ENCODE measurements at places on chromosomes 2 and 18.

- peak; percentile 34 for DNase-seq
Observed at GRCh38 chr2:207046724-207047123, 107.4 kb downstream of the CPO start.

GRCh38 chr2:135709992-135710391, 31.7 kb upstream of the UBXN4 start:
- DNase-seq, result peak; percentile 29

DNA sequence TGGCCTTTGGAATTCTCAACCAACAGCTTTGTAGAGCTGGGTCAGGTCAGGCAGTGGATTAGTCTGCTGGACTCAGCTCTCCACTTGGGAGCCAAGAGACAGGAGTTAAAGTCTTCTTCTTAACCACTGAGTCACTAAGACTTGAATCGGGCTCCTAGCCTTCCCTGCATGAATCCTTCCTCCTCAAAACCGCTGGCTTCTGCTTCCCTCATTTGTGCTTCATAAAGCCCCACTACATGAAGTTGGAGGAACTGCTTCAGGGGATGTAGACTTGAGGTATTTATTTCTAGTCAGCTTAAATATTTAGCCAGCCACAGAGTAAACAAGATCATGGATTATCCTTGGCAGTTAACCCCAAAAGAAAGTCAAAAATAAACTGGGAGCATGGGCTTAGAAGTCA, 536.3 kb upstream of the TNP1 start:
- DNase-seq, result no peak

DNA sequence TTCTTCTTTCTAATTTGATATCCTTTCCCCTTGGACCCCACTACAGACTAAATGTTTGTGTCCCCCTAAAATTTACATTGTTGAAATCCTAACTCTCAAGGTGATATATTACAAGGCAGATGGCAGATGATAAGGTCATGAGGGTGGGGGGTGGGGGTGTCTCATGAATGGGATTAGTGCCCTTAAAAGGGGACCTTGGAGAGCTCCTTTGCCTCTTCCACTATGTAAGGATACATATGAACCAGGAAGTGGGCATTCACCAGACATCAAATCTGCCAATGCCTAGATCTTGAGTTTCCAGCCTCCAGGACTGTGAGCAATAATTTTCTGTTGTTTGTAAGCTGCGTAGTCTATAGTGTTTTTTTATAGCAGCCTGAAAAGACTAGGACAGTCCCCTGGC, 89.1 kb downstream of the PLA2R1 start:
- no peak for DNase-seq

- no peak for DNase-seq
Observed at GRCh38 chr2:223026357-223027110, 25.5 kb upstream of the KCNE4 start.

DNA sequence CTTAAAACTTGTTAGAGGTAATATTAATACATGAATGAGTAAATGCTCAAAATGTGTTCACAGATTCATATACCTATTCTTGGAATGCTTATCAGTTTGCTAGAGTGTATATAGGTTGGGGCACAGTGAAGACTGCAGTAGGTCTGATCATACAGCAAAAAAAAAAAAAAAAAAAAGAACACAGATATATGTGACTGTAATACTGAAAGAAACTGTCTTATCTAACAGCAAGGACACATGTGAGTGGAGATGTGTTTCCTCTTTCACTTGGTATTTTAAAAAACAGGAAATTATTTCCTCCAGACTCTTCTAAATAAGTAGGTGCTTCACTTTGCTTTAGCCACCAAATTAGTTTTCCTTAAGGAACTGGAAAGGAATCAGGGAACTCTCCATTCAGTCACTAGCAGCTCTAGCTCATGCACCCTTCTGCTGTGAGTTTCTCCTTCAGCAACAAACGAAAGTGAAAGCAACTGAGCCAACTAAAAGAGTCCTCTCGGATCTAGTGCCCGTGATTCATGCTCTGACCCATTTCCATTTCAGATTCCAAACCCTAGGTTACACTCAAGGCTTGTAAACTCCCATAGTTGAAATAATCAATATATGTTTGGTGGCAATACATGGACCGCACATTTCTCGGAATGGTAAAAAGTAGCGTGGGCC, 98.5 kb downstream of the DSEL start:
- no peak for DNase-seq

GRCh38 chr18:12423820-12424219, 16.1 kb downstream of the PRELID3A start:
- no peak for DNase-seq

GRCh38 chr2:171083451-171083850, 77.2 kb downstream of the TLK1 start:
- no peak for DNase-seq

GRCh38 chr18:28432339-28432738, 255.4 kb upstream of the CDH2 start:
- no peak for DNase-seq

DNA sequence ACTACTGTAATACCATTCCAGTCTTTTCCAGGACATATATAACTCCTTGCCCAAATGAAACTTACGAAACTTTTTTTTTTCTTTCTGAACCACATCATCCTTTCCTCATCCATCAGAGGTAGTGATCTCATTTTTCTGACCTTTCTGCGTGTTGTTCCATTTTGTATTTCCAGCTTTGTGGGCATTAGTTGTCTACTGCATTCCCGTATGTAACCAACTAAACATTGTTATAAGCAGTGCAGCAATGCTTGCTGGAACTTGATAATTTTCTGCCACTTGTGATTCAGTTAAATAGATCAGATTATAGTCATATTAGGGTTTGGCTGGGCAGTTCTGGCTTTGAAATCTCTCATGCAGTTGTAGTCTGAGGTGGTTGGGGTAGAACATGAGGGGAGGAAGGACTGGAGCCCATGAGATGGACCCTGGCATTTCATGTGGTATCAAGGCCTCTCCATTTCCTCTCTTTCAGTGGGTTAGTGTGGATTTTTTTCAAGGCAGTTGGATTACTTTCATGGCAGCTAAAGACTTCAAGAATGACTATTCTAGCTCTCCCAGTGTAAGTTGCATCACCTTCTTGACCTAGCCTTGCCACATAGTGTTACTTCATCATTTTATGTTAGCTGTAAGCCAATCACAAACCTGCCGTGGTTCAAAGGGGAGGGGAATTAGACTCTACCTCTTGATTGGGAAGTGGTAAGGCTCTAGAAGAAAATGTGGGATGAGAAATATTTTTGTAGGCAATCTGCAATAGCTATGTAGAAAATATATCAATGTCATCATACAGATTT, 80.5 kb downstream of the EHBP1 start:
- no peak for DNase-seq

DNA sequence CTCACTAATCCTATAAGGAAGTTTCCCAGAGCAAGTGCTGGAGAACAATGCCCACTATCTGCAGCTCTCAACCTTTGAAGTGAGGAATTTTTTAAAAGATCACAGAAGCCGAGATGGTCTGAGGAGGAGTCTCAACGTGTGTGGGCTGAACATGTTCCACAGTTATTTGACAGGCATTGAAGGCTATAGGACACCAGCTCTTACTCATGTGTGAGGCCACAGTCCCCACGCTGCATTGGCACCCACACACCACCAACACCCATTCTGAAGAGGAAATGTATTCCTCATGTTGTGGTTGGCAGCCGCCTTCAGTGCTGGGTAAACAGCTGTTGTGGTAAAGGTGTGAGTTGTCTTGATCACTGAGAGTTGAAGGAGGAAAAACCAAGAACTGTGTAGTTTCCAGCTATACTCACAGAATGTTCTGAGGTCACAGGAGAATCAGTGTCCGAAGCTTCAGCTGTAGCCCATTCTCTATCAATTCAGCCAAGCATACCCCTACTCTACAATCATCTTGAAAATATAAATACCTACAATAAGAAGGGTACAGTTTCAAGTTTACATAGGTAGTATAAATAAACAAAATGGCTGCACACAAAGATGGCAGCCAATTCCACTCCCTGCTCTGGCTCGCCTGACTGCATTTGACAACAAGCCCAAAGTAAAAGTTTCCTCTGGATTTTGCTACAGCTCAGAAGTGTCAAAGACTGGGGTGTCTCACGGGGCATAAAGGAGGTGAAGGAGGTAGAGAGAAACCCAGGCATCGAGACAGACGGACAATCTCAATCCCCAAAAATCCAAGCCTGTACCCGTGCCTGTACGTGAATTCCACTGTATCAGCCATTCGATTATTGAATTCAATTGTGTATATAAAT, 12.1 kb downstream of the CD226 start:
- peak; percentile 77 for DNase-seq

DNA sequence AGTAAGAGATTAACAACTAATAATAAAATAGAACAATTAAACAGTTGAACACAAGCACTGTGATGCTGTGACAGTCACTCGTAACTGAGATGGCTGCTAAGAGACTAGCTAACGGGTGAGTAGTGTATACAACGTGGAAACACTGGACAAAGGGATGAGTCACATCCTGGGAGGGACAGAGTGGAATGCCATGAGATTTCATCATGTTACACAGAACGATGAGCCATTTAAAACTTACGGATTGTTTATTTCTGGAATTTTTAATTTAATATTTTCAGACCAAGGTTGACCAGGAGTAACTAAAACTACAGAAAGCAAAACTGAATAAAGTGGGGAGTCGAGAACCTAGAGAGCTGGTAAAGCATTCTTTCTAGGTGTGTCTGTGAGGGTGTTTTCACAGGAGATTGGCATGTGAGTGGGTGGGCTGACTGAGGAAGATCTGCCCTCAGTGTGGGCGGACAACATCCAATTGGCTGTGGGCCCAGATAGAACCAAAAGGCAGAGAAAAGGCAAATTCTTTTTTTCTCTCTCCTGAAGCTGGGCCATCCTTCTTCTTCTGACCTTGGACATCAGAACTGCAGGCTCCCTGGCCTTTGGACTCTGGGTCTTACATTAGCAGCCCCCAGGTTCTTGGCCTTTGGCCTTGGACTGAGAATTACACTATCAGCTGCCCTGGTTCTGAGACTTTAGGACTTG, 14.6 kb downstream of the TMSB10 start:
- no peak for DNase-seq

DNA sequence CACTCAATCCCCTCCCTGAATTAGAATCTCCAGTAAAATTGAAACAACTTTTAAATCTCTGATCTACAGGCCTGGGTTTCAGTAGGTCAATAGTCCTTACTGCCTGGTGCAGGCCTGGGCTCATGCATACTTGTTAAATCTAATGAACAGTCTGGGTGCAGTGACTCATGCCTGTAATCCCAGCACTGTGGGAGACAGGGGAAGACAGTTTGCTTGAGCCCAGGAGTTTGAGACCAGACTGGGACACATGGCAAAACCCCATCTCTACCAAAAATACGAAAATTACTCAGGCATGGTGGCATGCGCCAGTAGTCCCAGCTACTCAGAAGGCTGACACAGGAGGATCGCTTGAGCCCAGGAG, 94.7 kb upstream of the SP3 start:
- no peak for DNase-seq

DNA sequence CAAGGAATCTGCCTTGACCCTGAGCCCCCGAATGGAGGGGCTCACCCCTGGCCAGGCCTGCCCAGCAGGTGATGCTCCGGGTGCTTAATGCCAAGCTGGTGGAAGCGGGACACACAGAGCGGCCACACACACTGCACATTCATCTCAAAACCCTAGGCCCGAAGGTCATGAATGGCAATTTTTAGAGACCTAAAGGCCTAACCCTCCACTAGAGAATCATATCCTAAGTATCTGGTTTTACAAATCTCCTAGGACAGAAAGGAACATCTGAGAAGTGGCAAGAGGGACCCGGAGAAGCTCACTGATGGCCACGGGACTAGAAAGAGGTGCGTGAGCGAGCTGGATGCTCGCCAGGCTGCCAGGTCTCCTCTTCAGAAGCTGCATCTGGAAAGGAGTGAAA, 38.3 kb downstream of the ST3GAL5 start:
- no peak for DNase-seq

- no peak for DNase-seq
Observed at GRCh38 chr18:1270081-1270480, 365.4 kb downstream of the ADCYAP1 start.

GRCh38 chr2:147782141-147782930, 62.5 kb upstream of the ACVR2A start:
- no peak for DNase-seq

GRCh38 chr2:47272031-47272864, 117.1 kb upstream of the STPG4 start:
- DNase-seq, result no peak

DNA sequence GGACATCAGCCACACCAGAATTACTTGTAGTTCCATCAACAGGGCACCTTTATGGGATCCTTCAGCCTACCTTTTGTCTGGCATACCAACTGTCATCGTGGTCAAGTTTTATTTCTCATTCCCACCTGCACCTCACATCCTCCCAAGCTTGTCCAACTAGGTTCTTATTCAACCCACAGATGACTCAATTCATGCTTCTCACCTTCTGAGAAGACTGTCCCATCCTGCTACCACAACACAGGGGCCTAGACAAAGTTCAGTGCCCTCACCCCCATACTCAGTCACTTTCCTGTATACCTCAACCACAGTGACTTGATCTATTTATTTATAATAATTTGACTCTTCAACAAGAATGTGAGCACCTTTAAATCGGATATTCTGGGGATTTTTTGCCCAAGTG, 114.4 kb upstream of the ACVR1C start:
- DNase-seq, result no peak

DNA sequence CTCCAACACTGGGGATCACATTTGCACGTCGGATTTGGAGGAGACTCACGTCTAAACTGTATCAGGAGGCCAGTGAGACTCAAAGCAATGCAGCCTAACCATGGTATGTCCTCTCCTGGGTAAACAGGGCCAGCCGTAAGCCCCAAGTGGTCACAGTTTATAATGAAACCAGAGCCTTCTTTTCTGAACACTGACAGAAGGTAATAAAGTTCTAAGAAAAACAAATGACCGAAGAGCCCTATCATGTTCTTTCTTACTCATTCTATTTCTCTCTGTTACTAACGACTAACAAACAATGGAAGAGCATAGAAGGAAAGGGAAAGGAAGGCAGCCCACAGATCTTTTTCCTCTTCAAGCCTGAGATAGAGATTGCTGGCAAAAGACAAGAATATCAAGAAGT, 796.8 kb upstream of the SOX11 start:
- no peak for DNase-seq

DNA sequence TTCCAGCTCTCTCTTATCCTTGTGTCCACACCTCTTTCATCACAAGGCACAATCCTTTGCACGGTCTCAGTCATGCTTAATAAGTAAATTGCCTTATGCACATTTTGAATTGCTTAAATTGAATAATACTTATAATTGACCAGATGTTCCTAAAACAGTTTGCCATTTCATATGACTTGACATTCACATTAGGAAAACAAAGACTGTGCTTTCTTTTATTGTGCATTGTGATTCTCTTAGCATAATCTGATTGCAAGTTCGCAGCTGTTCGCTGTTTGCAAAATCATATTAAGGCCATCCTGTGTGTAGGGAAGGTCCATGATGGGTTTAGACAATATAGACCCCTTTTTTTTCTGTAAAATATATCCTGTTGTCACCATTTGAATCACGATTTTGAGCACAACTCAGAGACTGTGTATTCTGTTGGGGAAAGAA, 75.6 kb downstream of the RNF144A start:
- DNase-seq, result no peak

Data from NK-92 treated with Interleukin-12 subunit alpha and Interleukin-12 subunit beta, amount 100 ng/mL, for 24 hours (cell line).